ENCODE measurements at places on chromosomes 7 and 10.
A peak's percentile ranks its signal among the peaks of the same experiment; 100 is the strongest.

- peak; percentile 91 for DNase-seq
Measured at GRCh38 chr7:2477447-2478398, 1.5 kb upstream of the GRIFIN start.

DNA sequence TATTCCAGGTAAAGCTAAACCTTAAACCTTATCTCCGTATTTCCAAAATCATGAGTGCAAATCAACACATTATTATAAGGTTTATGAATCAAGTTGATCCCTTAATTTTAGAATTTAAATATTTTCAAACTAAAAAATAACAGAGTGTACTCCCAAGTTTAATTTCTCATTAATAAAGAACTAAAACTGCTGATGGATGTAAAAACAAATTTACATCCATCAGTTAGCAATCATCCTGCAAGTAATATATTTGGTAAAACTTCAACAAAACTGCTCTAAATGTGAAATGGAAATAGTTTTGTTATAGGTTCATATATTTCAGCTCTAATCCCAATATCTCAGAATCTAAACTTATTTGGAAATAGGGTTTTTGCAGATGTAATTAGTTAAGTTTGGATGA is 71.3 kb upstream of the ZNF804B start:
- DNase-seq = no peak

DNA sequence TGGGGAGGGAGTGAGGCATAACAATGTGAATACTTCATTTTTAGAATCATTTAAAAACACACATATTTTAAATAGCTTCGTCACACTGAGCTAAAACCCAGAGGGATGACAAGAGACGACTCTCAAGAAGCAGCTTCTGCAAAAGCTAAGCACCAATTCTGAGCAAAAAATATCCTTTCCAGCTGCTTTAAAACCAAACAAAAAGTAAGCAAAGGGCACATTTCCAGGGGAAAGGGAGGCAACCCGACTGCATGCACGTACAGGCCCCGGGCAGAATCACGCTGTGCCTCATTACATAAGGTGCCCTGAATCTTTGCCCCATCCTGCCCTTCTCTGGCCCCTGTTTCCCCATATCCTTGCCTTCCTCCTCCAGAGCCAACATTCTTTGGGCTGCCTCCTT is 78.4 kb downstream of the DGKI start:
- DNase-seq = no peak

DNA sequence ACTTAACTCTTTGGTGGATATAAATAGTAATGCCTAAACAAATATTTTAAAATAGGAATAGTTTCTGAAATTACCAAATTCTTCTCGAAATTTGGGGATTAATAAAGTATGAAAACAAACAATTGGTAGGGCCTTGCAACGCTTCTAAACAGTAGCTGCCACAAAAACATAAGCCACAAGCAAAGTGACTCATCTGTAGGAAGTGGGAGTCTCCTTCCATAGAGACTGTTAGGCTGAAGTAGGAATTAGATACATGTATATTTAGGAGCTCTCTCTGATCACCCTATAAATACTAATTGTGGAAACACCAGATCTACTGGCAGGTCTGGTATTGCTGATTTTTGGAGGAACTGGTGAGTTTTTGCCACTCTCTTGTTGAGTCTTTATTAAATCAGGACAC is 5.7 kb upstream of the LMOD2 start:
- peak; percentile 48 for DNase-seq

GRCh38 chr10:18368682-18369081 is 228.5 kb downstream of the CACNB2 start:
- no peak for DNase-seq

- DNase-seq = no peak
Measured at GRCh38 chr10:104170610-104171254, 48.8 kb downstream of the SFR1 start.

- no peak for DNase-seq
Measured at GRCh38 chr10:12907656-12908055, 93.9 kb downstream of the CCDC3 start.

- no peak for DNase-seq
Measured at GRCh38 chr10:24574161-24574560, 149.5 kb downstream of the ARHGAP21 start.

GRCh38 chr10:28903063-28903462 is 225.7 kb downstream of the BAMBI start:
- DNase-seq = no peak

GRCh38 chr7:26653430-26654399 is 210.7 kb downstream of the SKAP2 start:
- peak; percentile 53 for DNase-seq

- DNase-seq = no peak
Measured at GRCh38 chr7:121001234-121001906, 12.9 kb downstream of the CPED1 start.

DNA sequence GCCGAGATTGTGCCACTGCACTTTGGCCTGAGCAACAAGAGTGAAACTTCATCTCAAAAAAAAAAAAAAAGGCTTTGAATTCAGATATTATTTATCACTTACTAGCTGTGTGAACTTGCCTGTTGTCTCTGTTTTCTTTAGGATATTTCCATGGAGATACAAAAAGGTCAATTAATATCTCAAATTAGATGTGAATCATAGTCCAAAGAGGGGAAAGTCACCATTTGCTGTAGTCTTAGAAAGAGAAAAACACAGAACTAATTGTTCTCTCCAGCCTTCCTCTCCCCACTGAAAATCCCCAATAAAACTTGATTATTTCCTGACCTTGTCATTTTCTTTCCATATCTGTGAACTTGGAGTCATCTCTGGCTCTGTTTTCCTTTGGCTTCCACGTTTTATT is 21.2 kb downstream of the HEPACAM2 start:
- no peak for DNase-seq

- peak; percentile 67 for DNase-seq
Measured at GRCh38 chr10:35795131-35795824, 153.2 kb upstream of the FZD8 start.

- no peak for DNase-seq
Measured at GRCh38 chr7:94188350-94188749, 184.2 kb upstream of the BET1 start.

DNA sequence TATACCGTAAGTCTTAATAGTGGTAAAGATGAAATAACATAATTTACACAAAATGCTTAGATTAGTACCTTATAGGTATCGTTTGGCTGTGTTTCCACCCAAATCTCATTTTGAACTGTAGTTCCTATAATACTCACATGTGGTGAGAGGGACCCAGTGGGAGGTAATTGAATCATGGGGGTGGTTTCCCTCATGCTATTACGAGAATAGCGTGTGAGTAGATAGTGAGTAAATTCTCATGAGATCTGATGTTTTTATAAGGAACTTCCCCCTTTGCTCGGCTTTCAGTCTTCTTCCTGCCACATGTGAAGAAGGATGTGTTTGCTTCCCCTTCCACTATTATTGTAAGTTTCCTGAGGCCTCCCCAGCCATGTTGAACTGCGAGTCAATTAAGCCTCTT is 426.3 kb upstream of the POT1 start:
- DNase-seq = peak; percentile 64

GRCh38 chr10:10043083-10043482 is 974.6 kb upstream of the CELF2 start:
- DNase-seq = no peak

DNA sequence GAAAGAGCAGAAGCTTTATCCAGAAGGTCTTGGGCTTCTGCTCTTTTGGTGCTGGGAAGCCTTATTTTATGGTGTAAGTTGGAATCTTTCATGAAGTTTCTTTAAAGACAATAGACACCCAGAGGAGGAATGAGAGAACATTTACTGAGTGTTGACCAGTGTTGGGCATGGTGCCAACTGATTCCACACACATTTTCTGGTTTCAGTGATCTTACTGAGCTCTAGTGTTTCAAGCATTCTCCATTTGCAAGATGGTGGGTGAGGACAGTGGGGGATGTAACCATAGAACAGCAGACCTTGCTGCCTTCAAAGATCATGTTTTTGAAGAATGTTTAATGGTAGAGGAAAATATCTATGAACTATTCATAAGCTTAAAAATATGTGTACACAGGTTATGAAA is 114.6 kb downstream of the LRMDA start:
- DNase-seq = no peak

GRCh38 chr7:158085741-158086695 is 501.6 kb downstream of the PTPRN2 start:
- DNase-seq = no peak

DNA sequence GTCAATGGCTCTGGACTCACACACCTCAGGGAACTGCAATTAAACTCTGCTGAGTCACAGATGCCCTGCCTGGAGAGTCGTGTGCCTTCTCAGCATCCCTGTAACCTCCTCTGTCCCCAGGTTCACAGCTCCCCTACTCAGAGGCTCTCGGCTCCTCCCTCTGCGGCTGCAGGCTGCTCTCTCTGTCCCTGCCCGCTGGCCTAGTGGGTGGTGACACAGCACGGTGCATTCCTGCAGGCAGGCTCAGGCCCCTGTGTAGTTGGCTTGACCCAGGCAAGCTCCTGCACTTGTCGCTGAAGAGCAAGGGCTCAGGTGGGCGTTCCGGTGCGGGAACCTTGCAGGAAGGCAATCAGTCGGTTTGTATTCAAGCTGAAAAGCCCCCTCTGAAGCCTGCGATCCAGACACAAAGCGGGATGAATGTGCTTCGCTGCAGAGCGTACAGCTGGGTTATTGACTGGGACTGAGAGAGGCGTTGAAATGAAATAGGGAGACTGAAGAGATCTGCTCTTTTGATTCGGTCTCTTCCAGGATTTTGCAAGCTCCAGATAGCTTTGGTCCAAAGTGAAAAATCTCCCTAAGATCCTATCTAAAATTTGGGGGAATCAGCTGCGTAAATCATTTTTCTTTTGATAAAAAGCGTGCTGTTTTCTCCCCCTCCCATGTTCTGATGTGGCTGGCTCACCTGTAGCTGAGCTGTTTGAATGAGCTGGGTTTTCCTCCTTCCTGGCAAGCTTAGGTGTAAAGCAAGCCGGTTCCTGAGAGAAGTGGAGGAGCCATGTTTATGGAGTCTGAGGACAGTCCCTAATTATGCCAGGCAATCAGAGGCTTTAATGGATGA is 208.7 kb upstream of the PHYHIPL start:
- peak; percentile 56 for DNase-seq

DNA sequence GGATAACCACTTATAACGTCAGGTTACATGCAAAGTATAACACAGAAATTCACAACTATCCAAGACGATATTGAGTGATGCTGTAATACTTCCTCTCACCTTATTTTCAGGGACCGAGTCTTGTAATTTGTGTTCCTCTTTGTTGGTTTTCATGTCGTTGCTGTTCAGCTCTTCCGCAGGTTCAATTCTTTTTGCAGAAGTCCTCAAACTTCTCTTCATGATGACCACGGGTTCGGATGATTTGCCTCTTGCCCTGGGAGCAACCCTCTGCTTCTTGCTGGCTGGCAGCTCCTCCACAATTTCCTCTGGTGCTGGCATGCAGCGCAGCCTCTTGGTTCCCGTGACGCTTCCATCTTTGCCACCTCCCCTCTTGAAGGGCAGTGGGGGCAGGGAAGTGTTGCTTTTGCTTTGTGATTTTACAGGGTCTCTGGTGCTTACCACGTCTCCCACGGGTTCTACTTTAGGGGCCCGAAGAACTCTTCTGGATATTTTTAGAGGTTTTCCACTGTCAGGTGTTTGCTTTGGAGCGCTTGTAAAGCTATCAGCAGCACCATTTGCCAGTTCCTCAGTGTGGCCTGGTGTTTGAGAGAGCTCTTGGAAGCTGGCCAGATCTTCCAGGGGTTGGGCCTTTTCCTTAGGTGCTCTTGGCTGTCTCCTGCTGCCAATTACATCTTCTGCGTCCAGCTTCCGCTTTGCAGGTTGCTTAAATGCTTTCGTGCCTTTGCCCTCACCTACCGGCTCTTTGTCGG is 23.6 kb downstream of the MKI67 start:
- no peak for DNase-seq

DNA sequence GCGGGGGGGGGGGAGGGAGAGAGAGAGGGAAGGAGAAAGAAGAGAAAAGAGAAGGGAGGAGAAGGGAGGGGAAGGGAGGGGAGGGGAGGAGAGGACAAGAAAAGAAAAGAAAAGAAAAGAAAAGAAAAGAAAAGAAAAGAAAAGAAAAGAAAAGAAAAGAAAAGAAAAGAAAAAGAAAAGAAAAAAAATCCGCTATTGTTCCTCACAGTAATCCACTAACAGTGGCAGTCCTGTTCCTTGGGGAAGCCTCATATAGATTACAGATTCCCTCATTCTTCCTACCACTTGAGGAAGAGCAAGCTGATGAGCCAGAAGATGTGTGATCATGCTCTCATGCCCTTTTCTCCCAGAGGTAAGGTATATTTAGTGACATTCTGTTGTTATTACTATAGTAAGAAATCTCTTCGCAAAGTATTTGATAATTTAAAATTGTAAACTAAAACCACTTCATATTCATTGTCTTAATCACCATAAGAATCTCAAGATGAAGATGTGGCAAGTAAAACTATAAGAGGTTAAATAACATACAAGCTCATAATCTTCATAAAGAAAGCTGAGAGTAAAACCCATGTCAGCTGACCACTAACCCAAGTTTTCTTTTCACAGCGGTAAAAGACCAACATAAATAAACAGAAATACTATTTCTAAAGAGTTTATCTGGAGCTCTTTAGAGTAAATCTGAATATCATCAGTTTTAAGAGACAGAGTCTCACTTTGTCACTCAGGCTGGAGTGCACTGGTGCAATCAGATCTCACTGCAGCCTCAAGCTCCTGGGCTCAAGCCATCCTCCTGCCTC is 128.1 kb downstream of the JMJD1C start:
- no peak for DNase-seq

GRCh38 chr10:51510231-51510630 is 189.2 kb downstream of the CSTF2T start:
- no peak for DNase-seq

DNA sequence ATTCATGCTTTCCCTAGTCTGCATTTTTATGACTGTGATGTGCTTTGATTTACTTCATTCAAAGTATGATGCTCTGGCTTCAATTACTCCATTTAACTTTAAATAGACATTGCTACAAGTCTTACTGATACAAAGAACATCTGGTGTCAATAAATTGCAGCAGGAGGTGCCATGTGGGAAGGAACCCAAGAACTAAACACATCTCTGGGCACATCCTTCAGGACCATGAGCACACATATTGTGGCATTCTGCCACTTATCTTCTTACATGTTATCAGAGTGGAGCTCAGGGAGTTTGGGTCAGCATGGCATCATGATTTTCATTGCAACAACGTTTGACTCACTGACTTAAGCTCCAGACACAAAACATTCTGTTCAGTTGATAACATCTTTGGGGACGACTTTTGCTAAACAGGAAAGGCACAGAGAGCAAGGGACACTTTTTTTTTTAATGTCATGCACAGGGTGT is 227.0 kb downstream of the DKK1 start:
- no peak for DNase-seq

GRCh38 chr7:144820552-144820951 is 15.3 kb downstream of the TPK1 start:
- DNase-seq = no peak

Measured in H4 (cell line).